ENCODE measurements at places on chromosomes 11 and 22.

- DNase-seq = no peak
These were observed 20.7 kb downstream of the TNKS1BP1 start for GRCh38 chr11:57303990-57304579.

GRCh38 chr11:78094250-78094649, 14.6 kb upstream of the NDUFC2 start:
- DNase-seq = no peak

GRCh38 chr11:62926680-62927455, 5.7 kb upstream of the CHRM1 start:
- DNase-seq = no peak

DNA sequence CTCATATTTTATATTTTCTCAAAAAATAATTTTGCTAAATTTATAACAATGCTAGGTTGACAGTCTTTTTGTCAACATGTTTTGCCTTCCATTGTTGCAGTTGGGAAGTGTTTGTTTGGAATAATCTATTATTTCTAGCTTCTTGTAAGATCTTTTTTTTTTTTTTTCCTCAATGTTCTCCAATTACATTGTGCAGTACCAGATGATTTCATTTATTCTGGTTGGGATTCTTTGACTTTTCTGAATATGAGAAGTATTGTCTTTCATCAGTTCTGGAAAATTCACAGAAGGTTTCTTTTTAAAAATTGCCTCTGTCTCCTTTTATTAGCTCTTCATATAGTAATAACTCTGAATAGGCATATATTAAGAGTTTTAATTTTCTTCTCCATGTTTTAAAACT, 245.4 kb downstream of the DYNC2H1 start:
- no peak for DNase-seq

DNA sequence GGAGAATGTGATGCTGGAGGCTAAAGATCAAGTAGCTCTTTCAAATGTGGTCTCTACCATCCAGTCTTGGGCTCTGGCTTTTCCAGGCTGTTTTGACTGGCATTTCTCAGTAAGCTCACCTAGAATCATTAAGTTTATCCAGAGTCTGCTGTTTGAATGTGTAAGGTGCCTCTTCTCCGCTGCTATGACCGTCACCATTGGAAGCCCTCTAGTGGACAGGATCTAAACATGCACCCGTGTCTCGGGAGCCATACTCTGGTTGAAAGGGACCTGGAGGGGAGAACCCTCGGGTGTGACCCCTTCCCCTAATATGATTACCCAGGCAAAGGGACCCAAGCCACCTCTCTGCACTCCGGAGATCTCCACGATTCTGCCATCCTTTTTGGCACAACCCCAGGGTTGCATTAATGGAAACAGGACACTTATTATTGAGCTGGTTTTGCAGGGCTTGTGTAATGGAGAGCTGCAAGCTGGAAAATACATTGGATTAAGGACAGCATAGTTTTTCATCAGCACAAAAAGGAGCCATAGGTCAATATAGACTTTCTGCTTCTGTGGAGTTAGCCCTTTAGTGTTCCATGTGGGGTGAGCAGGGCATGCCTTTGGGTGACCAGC, 191.0 kb upstream of the LARGE1 start:
- no peak for DNase-seq

DNA sequence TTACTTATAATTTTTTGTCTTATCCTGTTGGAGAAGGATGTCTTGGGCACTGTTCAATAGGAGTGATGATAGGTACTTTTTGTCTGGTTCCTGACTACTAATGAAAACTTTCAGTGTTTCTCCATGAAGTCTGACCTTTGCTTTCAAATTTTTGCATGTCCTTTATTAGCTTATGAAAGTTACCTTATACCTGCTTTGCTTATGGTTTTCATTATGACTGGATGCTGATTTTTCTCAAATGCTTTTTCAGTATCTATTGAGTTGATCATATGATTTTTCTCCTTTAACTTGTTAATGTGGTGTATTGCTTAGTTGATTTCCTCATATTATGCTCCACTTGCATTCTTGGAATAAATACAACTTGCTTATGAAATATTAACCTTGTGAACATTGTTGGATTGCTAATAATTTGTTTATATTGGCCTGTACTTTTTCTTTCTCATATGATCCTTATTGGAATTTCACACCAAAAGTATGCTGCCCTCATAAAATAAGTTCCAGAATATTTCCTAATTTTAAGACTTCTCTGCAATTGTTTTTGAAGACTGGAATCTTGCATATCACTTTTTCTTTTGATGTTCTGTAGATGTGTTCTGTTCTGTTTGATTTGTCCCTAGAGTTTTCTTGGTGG, 85.0 kb upstream of the SC5D start:
- no peak for DNase-seq

DNA sequence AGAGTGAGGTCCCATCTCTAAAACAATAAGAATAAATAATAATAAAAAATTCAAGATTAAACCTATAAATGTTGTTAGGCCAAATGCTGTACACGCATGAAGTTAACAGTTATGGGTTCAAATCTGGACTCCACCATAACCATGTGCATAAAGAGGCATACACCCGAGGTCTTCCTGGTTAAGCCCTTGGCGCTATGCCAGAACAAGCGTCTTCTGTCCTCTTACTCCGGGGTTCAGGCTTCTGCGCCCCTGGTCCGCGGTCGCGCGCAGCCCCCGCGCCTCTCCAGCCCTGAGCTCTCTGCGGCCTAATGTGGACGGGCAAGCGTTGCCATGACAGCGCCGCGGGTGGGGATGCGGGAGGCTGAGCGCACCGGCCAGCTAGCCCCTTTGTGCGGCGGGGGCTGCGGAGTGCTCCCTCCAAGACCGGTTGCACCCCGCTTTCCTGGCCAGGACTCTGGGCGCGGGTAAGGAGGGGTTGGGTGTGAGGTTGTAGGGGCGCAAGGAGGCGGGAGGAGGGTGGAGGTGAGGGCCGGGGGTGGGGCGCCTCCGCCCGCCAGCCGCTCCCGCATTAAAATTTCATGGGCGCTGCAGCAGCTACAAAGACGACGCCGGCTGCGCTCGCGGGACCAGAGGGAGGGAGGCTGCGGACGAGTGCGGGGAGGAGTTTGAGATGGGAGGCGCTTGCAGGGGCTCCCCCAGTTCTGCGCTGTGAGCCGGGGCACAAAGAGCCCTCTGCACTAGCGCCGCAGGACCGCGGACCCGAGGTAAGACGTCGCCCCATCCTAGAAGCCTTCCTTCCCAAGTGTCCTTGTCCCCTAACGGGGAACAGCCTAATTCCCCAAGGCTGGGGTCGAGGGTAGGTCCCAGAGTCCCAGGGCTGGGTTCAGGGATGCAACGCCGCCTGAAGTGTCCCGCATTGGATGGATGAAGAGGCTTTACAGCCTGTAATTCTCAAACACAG, at the start of gene MIAT:
TSS of gene MIAT (plus strand) at position 698 of the 961 bp plus-strand sequence.
- DNase-seq = no peak
